ENCODE measurements at places on chromosomes 6 and 20.

GRCh38 chr6:90229331-90230010 lies 67.2 kb downstream of the BACH2 start:
- no peak for DNase-seq

DNA sequence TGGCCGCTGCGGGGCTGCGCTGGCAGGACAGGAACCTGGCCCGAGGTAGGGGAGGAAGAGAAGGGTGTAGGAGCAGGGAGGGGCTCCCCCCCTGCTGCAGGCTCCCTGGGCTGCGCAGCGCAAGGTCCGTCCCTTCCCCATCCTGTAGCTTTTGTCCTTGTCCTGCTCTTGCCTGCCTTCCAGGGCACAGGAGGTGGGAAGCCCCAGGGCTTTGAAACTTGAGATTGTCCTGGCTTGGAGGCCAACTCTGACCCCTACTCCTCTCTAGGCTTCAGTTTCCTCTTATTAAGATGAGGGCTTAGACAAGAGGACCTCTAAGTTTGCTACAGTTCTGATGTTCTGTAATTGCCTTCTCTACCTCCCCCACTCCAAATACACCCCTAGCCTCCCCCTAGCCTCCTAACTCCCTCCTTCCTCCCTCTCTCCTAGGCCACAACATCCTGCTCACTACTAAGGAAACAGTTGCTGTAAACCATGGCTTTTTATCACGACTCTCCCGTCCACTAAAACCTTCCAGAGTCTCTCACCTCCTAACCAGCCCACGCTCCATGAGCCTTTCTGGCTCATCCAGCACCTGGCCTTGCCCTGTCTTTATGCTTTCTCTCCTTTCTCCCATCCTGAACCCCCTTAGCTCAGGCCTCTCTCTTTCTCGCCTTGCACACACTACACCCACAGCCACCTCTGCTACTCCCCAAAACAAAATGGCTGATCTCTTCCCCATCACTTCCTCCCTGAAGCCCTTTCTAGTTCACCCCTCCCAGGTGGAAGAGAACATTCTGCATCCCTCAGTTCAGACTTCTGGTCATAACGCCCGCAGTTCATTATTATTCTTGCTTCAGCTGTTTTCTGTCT lies 10.2 kb downstream of the UNC5CL start:
- no peak for DNase-seq

DNA sequence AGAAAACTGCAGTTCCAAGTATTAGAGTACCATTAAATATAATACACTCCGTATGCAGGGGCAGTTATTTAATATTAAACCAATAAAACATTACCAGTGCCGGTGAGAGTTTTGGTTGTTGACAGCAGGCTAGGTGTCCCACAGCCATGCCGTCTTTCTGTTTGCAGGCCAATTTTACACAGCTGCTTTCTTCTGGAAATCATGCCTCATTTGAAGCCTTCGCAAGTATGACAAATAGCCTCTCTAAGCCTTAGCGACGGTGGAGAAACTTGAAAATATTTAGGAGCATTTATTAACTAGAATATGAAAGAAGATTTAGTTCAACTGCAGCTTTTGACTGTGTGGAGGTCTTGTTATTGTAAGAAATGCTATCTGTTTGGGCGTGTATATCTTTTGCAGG lies 226.0 kb downstream of the BMP2 start:
- no peak for DNase-seq

DNA sequence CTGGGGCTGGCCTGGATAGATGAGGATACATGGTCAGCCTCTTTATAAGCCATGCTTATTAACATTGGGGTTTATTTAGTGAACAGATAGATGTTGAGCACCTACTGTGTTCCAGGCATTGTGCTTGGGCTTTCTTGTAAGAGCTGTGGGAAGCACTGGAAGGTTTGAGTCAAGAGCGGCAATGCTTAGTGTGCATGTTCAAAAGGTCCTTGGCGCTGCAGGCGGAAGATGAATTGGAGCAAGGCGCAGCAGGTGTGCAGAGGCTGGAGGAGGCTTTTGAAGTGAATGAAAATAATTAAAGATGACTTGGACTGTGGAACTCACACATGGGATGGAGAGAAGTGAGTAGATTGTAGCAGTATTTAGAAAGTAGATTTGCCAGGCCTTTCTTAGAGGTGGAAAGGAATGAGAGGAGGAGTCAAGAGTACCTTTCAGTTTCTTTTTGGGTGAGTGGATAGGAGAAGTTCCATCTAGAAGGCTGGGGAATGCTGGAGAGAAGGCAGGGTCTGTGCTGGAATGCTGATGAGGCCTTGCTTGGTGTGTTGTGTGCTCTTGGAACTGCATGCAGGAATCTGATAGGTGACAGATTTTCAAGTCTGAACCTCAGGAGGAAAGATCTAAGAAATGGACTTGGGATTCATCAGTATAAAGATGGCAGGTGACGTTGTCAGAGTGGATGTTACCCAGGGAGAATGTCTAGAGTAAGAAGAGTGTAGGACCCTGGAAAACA lies 26.4 kb downstream of the SNX9 start:
- no peak for DNase-seq

DNA sequence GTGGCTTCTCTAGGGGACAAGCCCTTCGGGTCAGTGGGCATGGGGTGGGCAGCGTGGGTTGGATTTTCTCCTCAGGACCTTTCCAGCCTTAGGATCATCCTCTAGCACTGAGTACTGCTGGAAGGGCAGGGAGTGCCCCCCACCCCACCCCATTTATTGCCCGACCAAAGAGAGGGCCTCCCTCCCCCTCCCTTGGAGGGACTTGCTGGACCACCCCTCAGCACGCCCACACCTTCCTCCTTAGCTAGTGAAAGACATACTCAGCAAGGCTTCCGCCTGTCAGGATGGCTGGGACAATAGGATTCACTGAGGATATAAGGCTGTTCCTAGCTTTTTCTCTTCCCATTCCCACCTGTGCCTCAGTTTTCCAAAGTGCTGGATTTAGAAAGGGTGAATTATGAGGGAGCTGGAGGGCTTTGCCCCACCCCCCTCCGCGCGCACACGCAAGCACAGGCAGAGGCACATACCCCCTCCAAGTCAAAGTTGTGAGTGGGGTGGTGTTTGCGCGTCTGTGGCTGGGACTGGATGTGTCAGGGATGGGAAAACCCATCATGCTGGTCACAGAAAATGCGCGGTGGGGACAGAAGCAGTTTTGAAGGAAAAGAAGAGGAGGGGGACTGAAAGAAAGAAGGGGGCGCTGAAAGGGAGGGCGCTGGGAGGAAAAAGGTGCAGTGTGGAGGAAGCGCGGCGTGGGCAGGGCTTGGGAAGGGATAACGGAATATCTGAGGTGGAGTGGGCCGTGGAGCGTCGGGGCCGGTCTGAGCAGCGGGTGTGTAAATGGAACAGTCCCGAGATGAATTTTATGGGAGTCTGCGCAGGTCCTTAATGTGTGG lies 693 bp upstream of the SLC29A1 start:
- DNase-seq = no peak

DNA sequence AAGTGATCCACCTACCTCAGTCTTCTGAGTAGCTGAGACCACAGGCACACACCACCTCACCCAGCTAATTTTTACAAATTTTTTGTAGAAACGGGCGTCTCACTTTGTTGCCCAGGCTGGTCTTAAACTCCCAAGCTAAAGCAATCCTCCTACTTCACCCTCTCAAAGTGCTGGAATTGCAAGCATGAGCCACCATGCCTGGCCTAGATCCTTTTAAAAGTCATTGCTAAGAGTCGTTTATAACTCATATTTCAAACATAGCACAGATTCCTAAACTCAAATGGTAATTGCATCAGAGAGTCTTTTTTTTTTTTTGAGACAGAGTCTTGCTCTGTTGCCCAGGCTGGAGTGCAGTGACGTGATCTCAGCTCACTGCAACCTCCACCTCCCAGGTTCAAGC lies 7.7 kb upstream of the SAMHD1 start:
- DNase-seq = no peak

GRCh38 chr6:7268816-7269555 lies 44.0 kb downstream of the SSR1 start:
- DNase-seq = no peak

DNA sequence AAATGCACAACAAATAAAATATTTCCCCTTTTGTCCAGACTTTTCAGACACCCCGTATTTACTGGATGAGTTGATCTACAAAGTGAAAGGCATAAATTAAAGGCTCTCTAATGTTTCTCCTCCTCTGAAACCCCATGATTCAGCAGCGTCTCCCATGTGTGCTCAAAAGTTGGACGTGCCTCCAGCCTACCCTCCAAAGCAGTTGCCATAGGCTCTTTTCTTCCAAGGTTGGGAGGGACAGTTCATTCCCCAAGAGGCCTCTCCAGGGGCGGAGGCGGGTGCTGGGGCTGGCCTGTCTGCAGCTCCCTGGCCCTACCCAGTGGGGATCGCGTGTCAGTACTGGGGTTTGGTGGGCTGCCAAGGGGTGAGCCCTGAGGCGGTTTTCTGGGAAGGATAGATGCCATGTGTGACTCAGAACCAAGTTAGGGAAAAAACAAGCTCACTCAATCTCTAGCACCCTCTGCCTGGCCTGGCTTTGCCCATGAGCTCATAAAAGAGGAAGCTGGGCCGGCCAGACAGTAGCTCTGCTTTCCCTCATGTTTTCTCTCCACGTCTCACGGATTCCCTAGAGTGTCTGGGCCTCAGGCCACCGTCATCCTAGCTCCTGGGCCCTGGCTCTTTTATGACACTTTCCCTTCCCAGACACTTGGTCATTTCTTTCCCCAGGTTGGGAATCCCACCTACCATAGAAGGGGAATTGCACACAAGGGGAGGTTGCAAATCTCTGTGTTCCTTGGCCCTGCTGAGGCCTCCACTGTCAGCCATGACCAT lies 8.0 kb upstream of the IER3 start:
- DNase-seq = no peak

DNA sequence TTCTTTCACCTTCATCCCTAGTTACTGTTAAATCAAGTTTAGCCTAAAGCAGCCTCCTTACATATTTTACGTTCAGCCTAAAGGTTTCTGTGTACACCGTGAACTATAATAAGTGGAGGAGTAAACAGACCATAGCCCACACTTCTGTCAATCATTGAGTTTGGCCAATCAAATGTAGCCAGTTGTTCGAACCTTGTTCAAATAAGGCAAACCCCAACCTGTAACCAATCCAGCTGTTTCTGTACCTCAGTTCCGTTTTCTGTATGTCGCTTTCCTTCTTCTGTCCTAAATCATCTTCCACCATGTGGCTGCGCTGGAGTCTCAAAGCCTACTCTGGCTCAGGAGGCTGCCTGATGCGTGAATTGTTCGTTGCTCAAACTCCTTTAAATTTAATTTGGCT lies 1.8 kb upstream of the FBXO30 start:
- DNase-seq = no peak

- no peak for DNase-seq
Observed at GRCh38 chr6:125251516-125252220, 50.1 kb downstream of the HDDC2 start.

DNA sequence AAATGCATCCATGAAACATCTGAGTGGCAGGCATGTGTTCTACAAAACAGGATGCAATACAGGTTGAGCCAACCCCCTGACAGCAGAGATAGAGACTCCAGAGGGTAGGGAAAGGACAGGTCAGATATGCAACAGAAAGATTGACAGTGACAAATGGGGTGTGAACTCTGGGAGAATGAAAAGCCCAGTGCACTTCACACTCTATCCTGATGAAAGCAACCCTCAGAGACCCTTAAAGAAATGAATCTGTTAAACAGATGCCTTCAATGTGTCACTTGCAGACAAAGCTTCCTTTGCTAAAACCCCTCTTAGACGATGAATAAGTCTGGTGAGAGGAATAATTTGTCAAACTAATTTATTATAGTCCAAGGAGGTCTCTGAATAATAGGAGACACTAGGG lies 89.9 kb downstream of the RFPL4B start:
- no peak for DNase-seq

GRCh38 chr20:43537921-43538877 lies 20.6 kb upstream of the SGK2 start:
- DNase-seq = no peak

DNA sequence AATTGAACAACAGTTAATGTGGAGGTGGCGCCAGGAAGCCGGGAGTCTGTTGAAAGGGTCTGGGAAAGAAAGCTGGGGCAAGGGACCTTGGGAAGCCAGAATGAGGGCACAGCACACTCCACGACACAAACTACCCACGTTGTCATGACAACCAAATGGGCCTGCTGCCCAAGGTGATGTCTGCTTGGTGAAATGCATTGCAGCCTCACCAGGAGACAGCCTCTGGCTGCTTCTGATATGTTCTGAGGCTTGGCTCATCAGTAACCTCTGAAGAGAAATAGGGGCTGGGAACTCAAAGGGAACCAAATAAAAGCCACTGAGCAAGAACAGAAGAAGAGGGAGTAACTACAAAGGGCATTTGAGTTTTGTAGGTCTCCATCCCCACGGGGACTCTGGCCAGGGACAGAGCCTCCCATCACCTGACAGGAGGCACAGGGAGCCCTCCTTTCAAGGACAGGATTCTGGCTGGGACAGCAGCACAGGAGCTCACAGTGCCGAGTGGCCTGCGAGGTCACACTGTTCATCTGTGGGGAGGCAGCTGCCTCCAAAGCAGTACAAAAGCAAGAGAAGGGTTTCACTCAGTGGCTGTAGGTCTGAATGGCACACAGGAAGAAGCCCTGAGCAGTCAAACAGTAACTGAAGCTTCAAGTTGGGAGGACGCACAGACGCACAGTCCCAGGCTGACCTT lies 44.6 kb upstream of the KCNK16 start:
- DNase-seq = no peak

GRCh38 chr20:16095226-16095625 lies 478.0 kb downstream of the KIF16B start:
- DNase-seq = no peak

GRCh38 chr20:32536851-32537656 lies 48.1 kb downstream of the NOL4L start:
- no peak for DNase-seq

Measured in stimulated activated CD8-positive, alpha-beta memory T cell treated with anti-CD3 and anti-CD28 coated beads, Interleukin-4, amount 100 ng/mL, for 4 hours (primary cell).